ENCODE measurements at places on chromosomes 5 and 9.
A peak's percentile ranks its signal among the peaks of the same experiment; 100 is the strongest.

DNA sequence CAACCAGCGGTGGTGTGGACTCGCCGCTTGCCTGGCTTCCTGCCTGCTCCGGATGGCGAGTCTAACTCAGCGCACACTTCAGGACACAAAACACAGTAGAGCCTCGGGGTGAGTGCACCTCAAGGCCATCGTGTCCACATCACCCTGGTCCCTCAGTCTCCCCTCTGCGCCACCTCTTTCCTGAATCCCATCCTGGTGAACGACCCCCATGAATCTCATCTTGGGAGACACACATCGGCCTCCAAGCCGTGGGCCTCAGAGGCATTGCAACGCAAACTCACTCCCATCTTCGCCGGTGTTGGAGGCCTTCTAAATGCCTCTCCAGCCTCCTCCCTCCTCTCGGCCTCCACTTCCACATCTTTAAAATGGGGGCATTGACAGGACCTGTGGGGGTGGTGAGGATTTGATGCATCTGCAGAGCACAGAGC lies 124.3 kb downstream of the COL23A1 start:
- no peak for DNase-seq

DNA sequence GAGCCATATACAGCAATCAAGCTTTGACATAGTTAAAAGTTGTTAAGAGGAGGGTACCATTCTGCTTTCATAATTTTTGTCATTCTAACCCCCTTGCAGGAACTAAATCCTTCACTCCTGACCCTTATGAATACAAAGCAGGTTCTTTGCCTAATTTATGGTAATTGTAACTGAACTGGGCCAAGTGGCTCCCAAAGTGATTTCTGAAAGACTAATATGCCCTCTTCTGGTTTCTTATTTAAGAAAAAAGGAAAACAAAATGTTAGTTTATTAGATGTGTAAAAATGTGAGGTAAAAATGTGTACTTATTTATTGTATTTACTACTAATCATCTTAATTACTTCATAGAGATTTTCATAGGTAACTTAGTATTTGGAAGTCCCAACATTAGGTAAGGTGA lies 268.5 kb downstream of the BNC2 start:
- no peak for DNase-seq

DNA sequence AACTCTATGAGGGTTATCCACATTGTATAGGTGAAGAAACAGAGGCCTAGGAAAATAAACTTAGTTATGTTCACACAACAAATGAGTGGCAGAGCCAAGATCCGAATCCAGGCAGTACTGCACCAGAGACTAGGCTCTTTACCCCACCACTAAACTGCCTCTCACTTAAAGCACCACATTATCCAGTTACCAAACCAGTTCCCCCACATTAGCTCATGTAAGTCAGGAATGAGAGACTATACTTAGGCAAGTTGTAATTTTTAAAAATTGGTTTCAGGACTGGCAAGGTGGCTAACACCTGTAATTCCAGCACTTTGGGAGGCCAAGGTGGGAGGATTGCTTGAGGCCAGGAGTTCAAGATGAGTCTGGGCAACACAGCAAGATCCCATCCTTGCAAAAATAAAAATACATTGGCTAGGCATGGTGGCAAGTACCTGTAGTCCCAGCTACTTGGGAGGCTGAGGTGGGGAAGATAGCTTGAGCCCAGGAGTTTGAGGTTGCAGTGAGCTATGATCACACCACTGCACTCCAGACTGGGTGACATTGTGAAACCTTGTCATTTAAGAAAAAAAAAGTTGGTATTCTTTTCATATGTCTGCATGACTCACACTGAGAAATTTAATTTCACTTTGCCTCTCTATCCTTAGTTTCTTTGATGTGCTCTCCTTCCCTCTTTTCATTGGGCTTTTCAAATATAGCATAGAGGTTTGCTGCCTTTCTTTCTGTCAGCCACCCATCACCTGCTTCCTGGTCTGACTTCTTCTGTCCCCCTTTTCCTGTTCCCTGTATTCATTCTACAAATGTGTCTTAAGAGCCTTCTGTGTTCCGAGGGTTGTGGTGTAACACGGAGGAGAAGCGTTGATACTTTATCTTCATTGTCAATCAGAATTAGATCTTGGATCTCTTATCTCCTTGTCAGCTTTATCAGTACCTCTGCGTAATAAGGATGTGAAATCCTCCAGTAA lies 64.7 kb downstream of the ERMP1 start:
- DNase-seq, result no peak

DNA sequence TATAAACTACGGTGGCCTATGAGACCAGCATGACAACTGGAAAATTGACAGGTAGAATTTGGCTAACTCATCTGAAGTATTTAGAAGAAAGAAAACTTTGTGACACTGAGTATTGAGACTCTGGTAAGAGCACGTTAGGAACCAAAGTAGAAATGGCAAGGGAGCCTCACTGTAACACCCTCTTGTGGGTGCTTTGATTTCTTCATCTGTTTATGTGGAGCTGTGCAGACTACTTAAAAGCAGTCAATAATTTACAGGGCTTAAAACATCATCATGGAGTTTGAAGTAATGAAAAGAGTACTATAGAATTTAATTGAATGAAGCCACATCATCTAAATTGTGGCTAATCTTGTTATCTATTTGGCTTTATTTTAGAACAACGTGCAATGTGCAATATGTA lies 414.2 kb downstream of the CCDC171 start:
- no peak for DNase-seq

GRCh38 chr9:122107291-122107805 lies 14.2 kb upstream of the TTLL11 start:
- no peak for DNase-seq

GRCh38 chr5:79864364-79864763 lies 126.7 kb downstream of the MTX3 start:
- no peak for DNase-seq

- no peak for DNase-seq
Observed at GRCh38 chr9:3909966-3910650, 384.3 kb upstream of the RFX3 start.

DNA sequence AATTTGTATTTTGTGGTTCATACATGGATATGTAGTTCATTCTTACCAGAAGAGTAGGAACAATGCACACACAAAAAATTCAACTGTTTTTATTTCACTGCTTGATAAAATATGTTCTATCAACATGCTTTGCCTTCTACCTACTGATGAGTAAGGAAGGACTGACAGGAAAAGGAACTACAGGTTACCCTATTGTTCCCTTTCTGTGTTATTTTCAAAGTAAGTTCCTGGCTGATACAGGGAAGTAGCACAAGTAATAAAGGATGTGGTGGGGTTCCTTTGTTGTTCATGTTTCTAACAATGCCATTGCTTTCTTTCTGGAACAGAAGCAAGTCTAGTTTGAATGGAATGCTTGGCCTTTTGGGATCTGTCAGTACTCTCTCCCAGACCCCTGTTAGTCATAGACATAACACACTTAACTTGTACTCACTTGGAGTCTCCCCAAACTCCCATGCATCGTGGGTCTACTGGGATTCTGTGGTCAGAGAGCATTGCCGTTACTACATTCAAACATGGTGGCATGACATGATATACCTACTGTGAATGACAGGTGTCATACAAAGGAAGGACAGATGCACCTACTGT lies 20.2 kb upstream of the ALDOB start:
- no peak for DNase-seq

DNA sequence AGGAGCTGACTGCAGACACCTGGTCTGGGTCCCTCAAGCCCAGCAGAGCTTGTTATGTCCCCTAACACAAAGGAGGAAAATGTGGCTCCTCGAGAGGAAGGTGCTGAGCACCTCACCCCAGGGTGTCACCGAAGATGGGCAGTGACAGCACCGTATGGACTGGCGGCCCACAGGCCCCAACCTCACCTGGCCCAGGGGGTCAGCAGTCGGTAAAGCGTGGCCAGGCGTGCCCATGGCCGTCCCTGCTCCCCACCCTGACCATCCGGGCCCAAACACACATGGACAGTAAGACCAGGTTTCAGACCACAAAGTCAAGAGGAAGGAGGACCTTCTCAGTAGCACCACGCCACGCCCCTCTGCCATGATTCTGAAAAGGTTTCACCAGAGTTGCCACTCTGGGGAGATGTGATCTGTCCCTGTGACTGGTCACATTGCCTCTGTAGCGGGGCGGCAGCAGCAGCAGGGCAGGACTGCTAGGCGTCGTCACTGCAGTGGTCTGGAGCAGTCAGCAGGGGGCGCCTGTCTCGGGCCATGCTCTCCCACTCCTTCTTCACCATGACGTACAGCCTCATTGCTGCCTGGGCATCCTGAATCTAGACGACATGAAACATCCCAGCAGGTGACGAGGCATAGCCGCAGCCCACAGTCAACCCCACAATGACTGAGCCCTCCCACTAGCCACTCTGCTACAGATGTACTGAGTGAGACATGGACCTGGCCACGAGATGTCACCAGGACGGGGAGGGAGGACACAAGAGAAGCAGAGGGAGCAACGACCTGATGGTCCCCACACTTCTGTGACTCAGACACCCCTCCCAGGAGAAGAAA lies 11.1 kb downstream of the REXO4 start:
- DNase-seq, result peak; percentile 17

- no peak for DNase-seq
Observed at GRCh38 chr9:27485158-27485557, 38.9 kb upstream of the IFNK start.

GRCh38 chr5:106185661-106186081 lies 1485.1 kb downstream of the EFNA5 start:
- DNase-seq, result no peak

- no peak for DNase-seq
Observed at GRCh38 chr5:15103130-15103529, 231.6 kb upstream of the ANKH start.

- no peak for DNase-seq
Observed at GRCh38 chr9:3028535-3028934, 184.6 kb upstream of the PUM3 start.

- DNase-seq, result no peak
Observed at GRCh38 chr5:133967124-133967523, 1.3 kb downstream of the C5orf15 start.

GRCh38 chr5:148912714-148913398 lies 86.4 kb downstream of the ADRB2 start:
- no peak for DNase-seq

GRCh38 chr5:107598958-107599357 lies 71.8 kb downstream of the EFNA5 start:
- DNase-seq, result no peak

DNA sequence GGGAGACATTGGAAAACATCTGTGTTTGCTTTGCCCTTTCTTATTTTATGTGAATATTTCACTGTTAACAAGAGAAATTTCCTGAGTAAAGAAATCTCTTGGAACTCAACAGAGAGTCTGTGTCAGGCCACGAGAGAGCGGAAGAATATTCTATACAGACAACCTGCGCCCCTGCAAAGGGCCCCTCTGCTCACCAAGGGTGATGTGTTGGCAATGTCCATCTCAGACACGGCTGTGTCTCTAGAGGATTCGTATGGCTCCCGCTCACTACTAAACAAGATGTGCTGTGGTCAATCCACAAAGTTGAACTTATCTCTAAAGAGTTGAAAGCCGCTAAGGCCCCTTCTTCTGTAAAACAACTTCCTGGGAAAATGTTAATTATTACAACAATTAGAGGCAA lies 241.0 kb upstream of the IRX1 start:
- no peak for DNase-seq

DNA sequence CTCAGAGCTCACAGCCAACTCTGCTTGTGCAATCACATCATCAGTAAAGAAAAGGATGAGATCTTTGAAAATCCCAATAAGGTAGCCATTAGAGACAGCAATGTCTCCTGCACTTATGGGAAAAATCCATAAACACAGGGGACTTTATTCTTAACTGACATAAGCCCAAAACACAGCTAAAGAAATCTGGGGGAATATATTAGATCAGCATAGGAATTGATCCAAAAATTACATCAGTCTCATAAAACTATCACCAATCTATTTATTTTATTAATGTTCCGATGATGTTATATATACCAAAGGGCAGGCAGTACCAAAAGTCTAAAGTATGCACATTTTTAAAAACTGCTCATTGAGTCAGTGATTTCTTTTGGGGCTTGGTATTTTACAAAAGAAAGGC lies 6.9 kb downstream of the MRPS27 start:
- no peak for DNase-seq

DNA sequence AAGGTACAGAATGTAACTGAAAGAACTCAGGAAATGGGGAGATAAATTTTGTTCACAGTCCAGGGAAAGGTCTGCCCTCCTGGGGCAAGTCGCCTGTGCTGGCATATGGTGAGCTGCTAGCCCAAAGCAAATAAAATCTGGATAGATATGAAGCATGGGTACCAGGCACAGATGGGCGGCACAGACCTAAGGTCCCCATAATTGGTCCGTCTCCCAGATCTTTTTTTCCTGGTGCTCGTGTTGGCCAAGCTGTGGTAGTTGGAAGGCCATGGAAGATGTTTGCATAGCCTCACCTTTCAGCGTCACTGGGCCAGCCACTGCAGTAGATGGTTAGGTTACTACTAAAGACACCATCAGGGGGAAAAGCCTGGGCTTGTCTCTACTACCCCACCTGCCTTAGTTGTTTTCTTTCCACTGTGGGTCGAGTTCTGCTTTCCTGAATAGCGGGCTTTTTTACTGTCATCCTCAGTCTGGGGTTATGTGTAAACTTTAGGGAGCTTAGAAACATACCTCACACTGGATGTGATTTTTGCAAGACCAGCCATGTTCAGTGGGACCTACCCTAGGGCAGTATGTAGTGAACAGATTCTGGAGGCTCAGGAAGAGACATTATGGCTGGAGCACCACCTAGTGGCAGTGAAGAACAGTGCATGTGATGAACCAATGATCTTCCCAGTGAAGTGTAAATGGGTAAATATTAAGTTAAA lies 24.2 kb upstream of the GLRX start:
- DNase-seq, result no peak

DNA sequence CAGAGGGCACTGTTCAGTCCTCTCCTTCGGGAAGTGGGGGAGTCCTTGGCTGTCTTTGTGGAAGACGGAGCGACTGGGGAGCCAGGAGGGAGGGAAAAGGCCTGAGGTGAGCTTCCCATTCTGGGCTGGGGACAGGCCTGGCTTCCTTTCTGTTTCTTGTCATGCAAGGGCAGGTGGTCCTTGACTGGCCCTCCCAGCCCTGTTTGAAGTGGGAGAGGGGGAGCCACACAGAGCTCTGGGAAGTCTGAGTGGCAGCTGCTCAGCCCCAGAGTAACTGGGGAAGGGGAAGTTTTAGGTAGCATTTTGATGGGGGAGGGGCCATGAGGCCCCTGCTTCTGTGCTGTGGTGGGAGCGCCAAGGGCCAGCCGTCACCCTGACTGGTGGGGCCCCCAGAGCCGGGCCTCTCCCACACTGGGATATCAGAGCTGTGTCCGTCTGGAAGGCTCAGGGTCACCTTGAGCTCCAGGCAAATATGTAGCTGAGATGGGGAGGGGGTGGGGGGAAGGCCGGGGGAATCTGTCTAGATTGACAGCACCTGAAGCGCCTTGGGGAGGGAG lies 6.5 kb downstream of the UNC5A start:
- no peak for DNase-seq

DNA sequence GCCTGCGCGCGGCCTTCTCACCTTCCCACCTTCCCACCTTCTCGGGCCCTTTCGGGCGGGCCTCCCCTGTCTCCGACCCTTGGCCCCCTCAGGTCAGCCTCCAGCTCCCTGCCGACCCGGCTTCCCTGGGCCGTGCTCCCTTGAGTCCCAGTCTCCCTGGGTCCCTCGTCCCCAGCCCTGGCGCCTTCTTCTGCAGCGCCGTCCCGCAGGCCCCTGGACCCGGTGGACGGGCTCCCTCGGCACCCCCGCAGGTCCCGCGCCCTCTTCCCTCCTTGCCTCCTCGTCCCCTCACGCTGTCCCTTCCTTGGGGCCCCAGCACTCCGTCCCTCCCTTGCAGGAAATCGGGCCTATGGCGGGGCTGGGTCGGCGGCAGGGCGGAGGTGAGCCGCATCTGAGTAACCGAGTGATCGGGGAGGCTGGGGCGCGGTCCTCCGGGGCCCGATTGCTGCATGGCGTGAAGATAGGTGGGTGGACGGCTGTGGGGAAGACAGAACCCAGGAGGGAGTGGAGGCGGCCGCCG lies 7.6 kb downstream of the ARPC5L start:
- DNase-seq, result no peak
